Chondrocyte (in vitro differentiated cells): ENCODE measurements at places on chromosomes 6 and 20. TPM values are rescaled to one million over a fixed set of nuclear protein-coding genes. Genes with fewer than 3 reads are reported as not detected.

VEGFA gene
- 24.8 to 139 TPM (median 137 TPM) in 3 replicates for total RNA-seq

SRSF12 gene
- 2.9 to 5.9 TPM (median 4.8 TPM) in 3 replicates for total RNA-seq

TTLL9 gene
- 0.24 to 0.37 TPM (median 0.33 TPM) in 3 replicates for total RNA-seq

NKAIN2 gene
- total RNA-seq = 3.4 to 37.9 TPM (median 4.0 TPM) in 3 replicates

HRH3 gene
- not detected in 3 replicates for total RNA-seq

FAM83C gene
- not detected in 3 replicates for total RNA-seq

MDFI gene
- 31.8 to 62.6 TPM (median 33.7 TPM) in 3 replicates for total RNA-seq

SIRPB2 gene
- not detected in 3 replicates for total RNA-seq

GINS1 gene
- total RNA-seq = 3.5 to 7.3 TPM (median 4.9 TPM) in 3 replicates

SLC35B3 gene
- total RNA-seq = 29.5 to 32.8 TPM (median 30.4 TPM) in 3 replicates

- H3K36me3 ChIP-seq = no peaks in the 10 kb centered on the region
- no peak for DNase-seq
- H3K27me3 ChIP-seq = no peaks in the 10 kb centered on the region
- H3K27ac ChIP-seq = peak overlapping the region; percentile 82
- H3K4me1 ChIP-seq = peaks cover 78% of the 10 kb centered on the region
These were observed 17.1 kb upstream of the CALHM6 start for GRCh38 chr6:116444092-116444491.

DNA sequence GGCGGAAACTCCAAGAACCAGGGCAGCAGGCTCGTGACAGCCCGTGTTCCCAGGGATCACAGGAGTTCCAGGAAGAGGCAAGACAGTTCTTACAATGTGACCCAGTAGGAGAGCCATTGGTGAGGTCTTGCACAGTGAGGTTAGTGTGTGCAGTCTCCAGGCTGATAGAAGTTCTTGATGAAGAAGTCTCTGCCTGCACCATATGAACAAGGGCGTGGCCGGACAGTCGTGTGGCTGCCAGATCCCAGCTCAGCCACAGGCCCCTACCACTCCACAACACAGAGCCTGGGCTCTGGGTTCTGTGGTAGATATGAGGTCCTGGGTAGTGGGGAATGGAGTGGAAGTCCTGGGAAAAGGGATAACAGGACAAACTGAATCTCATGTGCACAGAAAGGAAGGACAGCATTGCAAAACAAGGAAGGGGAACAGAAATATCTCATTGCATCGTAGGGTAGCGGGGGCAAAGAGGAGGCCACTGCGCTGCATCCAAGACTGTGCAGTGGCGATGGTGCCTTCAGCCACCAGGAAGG, 65.2 kb downstream of the STX11 start:
- H3K27me3 ChIP-seq = no peaks in the 10 kb centered on the region
- peaks cover 36% of the 10 kb centered on the region for H3K4me1 ChIP-seq
- H3K27ac ChIP-seq = peak overlapping the region; percentile 96
- DNase-seq = no peak
- H3K4me3 ChIP-seq = peak overlapping the region; percentile 89

DNA sequence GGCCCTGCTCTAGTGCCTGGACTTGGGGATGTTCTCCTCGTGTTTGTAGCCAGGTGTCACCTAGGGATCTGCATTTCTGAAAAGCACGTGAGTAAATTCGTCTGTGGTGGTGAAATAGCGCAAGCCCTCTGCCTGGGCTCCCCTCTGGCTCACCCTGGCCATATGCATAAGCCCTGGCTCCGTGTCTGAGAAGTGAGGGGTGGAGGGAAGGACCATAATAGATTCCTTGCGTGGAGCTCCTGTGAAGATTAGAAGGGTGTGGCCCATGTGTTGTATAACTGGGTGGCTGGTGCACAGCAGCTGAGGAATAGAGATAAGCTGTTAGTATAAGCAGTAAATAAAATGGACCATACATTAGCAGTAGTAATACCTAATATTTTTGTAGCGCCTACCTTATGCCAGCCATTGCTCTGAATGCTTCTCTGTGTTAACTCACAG, 4.8 kb downstream of the BCAS1 start:
- no peak for DNase-seq
- H3K27me3 ChIP-seq = no peaks in the 10 kb centered on the region
- H3K4me1 ChIP-seq = peaks cover 11% of the 10 kb centered on the region
- no peak overlapping the region for H3K27ac ChIP-seq
- H3K36me3 ChIP-seq = no peaks in the 10 kb centered on the region

GRCh38 chr6:137016356-137016755, 28.4 kb downstream of the IL20RA start:
- H3K27me3 ChIP-seq = no peaks in the 10 kb centered on the region
- peak overlapping the region; percentile 84 for H3K27ac ChIP-seq
- no peak for DNase-seq
- H3K4me1 ChIP-seq = peaks cover 56% of the 10 kb centered on the region

GRCh38 chr6:25777031-25777430, 22.5 kb downstream of the SLC17A4 start:
- no peak for DNase-seq
- no peak overlapping the region for H3K27ac ChIP-seq
- H3K4me3 ChIP-seq = no peak overlapping the region
- no peaks in the 10 kb centered on the region for H3K36me3 ChIP-seq

GRCh38 chr6:21589352-21590345, 3.9 kb upstream of the SOX4 start:
- H3K4me3 ChIP-seq = peak overlapping the region; percentile 98
- no peak for DNase-seq
- peak overlapping the region; percentile 96 for H3K27ac ChIP-seq
- peaks cover 24% of the 10 kb centered on the region for H3K4me1 ChIP-seq

- no peak overlapping the region for H3K4me3 ChIP-seq
- peaks cover 17% of the 10 kb centered on the region for H3K36me3 ChIP-seq
- H3K27me3 ChIP-seq = no peaks in the 10 kb centered on the region
- H3K27ac ChIP-seq = no peak overlapping the region
- DNase-seq = no peak
These were observed 4.0 kb downstream of the STK4 start for GRCh38 chr20:44970243-44970757.

- DNase-seq = no peak
- H3K27ac ChIP-seq = no peak overlapping the region
- no peaks in the 10 kb centered on the region for H3K4me1 ChIP-seq
- H3K27me3 ChIP-seq = no peaks in the 10 kb centered on the region
- H3K36me3 ChIP-seq = no peaks in the 10 kb centered on the region
These were observed 55.0 kb upstream of the FOXC1 start for GRCh38 chr6:1554476-1555310.

GRCh38 chr6:32589596-32590449, at the start of gene HLA-DRB1:
Gene HLA-DRB1 (minus strand): TSS chr6:32589848. CDS start chr6:32589742, 106 bp downstream.
- DNase-seq = no peak
- no peaks in the 10 kb centered on the region for H3K36me3 ChIP-seq
- no peaks in the 10 kb centered on the region for H3K4me1 ChIP-seq
- H3K27ac ChIP-seq = no peak within 1 kb of the TSS

- DNase-seq = no peak
- no peak overlapping the region for H3K4me3 ChIP-seq
- no peaks in the 10 kb centered on the region for H3K27me3 ChIP-seq
These were observed 98.8 kb downstream of the SOD2 start for GRCh38 chr6:159594106-159594749.

- no peak for DNase-seq
- H3K4me3 ChIP-seq = no peak overlapping the region
- no peak overlapping the region for H3K27ac ChIP-seq
- no peaks in the 10 kb centered on the region for H3K36me3 ChIP-seq
- no peaks in the 10 kb centered on the region for H3K4me1 ChIP-seq
- H3K27me3 ChIP-seq = peaks cover 8% of the 10 kb centered on the region
These were observed 448.6 kb upstream of the OPRM1 start for GRCh38 chr6:153590411-153590810.

DNA sequence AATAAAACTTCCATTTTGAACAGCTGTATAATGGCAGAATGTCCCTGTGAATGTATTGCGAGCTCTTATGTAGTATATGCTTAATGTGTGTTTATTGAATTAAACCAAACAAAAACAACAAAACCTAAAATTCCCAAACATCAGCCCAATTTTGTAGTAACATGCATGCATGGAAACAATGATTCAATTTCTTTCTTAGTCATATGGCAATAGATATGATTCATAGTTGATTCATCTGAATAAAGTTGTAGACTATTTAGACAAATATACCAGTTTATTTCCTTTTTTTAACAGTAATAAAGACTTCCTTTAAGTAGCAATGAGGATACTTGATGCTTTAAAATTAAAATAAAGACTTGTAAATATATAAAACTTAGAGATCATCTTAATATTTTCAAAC, 670.6 kb downstream of the CD109 start:
- peaks cover 14% of the 10 kb centered on the region for H3K4me1 ChIP-seq
- H3K4me3 ChIP-seq = no peak overlapping the region
- no peaks in the 10 kb centered on the region for H3K27me3 ChIP-seq
- no peak overlapping the region for H3K27ac ChIP-seq
- no peaks in the 10 kb centered on the region for H3K36me3 ChIP-seq
- DNase-seq = no peak
